Right renal cortex interstitium (tissue), 3 donors: ENCODE measurements at places on chromosomes 2 and 18. TPM values are rescaled to one million over a fixed set of nuclear protein-coding genes. Genes with fewer than 3 reads are reported as not detected.

- DNase-seq = no peak
Observed at GRCh38 chr2:231900972-231901371, 25.2 kb downstream of the NPPC start.

DNA sequence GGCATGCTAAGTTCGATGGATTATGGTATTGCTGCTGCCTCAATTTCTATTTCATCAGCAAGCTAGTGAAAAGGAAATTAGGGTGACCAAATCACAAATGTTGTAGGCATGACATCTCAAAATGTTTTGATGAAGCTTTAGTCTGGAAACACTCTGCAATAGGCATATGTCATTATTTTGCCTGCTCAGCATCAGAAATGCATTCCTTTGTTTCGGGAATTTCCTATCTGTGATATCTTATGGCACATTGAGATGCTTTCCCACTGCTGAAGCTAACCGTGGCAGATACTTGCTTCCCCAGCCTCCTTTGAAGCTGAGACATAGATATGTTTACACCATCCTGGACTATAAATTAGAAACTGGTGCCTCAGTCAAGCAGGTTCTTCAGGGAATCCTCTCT lies 119.7 kb downstream of the CDC42EP3 start:
- no peak for DNase-seq

GRCh38 chr2:172281648-172282570 lies 145.5 kb upstream of the ITGA6 start:
- no peak for DNase-seq

DNA sequence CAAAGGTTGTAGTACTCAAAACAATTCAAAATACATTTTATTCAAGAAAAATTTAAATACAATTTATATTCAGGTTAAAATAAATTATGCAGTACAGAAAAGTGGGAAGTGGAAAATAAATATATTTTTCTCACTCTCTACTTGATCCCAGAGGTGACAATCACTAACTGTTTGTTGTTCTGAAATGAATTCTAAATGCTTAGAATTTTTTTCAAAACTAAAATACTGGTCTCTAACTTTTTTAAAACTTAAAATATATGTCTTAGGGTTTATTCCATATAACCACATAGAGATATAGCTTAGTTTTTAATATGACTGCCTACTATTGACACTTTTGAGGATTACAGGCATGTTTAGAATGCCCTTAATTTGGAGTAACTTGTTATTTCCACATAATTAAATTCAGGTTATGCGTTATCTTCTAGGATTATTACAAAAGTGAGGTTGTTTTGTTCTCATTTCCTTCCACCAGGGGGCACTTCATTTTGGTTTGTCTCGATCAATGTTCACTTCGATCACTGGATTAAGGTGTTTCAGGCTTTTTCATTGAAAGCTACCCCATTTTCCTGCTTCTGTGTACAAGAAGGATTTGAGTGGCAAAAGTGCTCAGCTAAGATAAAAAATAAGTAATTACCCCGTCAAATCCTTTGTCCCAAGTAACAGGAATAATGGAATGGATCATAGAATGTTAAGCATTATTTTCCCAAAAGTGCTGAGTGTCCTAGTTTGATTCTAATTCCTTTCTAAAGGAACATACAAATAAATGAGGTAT lies 27.1 kb upstream of the TFPI start:
- DNase-seq = no peak

DNA sequence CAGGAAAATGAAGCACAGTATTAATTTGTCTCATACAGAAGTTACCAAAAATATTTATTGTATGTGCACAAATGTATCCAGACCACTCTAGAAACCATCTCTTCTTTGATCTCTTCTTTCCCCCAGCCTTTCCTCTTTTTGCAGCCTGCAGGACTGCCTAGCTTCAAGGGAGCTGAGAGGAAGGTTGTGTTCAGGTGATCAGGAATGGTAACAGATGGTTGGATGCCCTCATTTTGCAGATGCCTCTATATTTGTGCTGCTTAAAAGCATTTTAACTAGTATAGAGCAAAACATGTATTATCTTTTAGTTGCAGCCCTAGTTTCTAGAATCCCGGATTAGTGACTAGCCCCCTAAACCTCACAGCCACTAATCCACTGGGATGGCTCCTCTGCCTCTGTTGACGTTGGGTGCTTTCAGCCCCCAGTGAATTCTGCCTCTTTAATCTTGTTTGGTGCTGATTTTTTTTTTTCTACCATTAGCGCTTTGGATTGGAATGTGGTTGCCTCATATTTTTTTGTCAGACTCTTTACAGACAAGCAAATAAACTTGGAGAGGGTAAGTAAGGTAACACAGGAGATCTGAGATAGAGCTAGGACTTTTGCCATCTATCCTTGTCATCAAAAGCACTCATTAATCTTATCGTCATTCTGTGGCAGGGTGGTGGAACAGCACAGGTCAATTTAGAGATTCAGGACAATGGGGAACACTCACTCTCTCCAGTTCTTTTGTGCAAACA lies 103.8 kb upstream of the NDUFV2 start:
- no peak for DNase-seq

The B4GALT6 gene
- 17.1 TPM for polyA plus RNA-seq

The CELF4 gene
- 2.1 TPM for polyA plus RNA-seq

The FOXD4L1 gene
- polyA plus RNA-seq = 0.17 TPM
